NCI-H82 (cell line): ENCODE measurements at places on chromosomes 5 and 9.
A peak's percentile ranks its signal among the peaks of the same experiment; 100 is the strongest.

DNA sequence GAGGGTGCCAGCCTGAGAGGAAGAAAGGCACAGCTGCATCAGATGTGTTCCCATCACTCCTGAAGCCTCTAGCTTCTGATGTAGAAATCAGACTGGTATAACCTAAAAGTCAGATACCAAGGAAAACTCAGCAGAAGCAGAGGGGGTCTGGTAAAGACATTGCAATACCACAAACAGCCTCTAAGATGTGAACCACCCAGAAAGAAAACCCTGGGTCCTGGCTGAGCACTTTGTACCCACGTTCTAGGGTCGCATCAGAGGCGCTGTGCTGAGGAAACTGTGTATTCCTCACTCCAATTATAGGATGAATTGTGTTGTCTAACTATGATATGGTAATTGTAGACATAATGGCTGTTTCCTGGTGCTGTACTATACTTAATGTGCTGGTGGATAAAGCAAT, 275.6 kb downstream of the IRX2 start:
- DNase-seq: no peak

DNA sequence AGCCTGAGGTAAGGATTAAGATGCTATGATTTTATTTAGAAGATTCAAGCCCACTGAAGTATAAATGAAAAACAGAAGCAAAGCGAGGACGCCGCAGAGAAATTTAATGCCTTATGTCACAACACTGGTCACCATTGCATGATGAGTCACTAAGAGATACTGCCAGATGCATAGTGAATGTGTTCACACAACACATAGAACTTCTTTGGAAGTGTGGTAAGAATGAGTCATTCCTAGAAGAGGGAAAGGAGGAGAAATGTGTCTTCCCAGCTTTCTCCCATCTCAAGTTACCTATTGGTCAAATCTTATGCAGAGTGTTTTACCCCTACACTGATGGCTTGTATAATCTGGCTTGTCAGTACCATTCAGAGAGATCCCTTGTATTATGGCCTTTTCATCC, 465.3 kb upstream of the ARRDC3 start:
- DNase-seq: no peak

DNA sequence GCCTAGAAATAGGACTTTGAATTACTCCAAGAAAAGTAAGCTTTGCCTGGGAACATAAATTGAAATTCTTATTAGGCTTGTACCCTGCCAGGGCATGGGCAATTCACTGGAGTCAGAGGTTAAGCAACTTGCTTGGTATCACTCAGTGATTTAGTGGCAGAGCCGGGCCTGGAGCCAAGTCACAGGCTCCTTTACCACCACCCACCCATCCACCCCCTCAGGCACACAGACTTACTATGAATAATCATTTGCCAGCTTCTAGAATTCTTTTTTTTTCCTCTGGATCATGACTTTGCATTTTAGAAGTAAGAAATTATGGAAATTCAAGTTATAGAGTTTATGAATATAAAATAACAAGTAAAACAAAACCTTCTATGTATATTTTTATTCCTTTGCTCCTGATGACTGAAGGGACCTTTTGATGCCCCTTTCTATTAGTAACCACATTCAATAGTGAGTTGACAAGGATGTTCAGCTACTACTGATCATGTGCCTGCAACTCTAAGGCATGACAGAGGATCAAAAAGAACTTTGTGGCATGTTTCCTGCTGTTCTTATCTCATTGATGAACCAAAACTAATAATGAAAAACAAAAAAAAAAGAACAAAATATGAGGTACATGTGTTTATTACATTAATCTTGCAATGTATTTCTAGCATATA, 614.7 kb downstream of the TLR4 start:
- no peak for DNase-seq

DNA sequence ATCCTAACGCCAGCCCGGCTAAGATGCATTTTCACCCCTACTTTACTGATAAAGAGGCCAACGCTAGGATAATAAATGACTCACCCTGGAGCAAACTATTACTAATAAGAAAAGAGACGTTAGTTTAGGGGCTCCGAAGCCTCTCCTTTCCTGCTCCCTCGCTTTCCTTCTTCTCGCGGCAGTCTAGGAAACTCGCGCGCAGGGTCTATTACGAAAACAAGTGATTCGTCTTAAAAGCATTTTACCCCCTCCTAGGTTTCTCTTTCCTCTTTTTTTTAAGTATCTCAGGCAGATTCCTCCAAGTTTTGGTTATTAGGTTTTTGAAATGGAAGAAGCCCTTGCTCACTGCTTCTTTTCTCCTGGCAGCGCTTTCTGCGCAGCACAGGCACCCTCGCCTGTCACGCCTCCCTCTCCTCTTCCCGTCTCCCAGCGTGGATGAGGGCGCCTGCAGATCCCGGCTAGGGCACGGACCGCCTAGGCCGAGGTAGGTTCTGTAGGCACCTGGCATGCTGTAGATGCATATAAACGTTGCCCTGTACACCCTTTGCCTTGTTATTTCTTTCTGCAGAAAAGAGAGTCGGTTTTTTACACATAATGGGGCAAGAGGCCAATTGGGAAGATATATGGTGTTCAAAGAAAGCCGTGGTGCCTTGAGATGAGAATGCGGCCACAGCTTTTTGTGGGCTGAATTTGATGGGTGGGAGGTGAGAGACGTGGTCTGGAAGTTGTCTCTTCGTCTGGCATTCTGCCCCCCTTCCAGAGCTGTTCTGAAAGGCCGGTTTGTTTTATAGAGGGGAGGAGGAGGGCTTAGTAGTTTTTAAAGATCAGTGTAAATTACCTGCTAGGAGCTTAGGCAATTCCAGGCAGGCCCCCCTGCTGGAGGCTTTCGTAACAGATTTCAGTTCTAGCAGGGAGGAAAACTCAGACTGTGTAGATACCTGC, 983 bp downstream of the GCNT1 start:
- DNase-seq: peak; percentile 54

- peak; percentile 4 for DNase-seq
Observed at GRCh38 chr9:111744363-111744762, 50.4 kb downstream of the SHOC1 start.

GRCh38 chr9:21317956-21318923, 13.1 kb upstream of the IFNA5 start:
- DNase-seq: peak; percentile 65

DNA sequence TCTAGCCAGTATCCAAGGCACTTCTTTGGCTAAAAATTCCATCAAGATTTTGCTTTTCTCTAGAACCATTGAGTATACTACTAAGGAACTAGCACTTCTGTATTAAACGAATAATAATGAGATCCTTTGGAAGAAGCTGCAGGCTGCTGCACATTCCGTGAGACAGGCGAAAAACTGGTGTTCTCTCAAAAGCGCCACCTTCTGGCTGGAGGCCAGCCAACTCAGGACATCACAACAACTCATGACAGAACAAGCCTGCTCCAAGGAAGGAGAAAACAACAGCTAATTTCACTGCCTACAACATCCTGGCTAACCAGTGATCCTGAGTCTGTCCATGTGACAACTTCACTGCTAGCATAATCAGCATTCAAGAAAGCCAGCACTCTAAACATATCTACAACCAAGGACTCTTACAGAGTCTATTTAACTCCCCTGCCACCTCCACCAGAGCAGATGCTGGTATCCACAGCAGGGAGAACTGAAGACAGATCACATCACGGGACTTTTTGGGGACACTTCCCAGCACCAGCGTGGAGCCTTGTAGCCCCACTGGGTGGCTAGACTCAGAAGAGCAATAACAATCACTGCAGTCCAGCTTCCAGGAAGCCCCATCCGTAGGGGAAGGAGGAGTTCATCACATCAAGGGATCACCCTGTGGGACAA, 150.5 kb downstream of the YTHDC2 start:
- peak; percentile 60 for DNase-seq

GRCh38 chr5:116315531-116315930, 230.7 kb downstream of the COMMD10 start:
- DNase-seq: no peak

GRCh38 chr5:61734966-61735365, 402.9 kb downstream of the ZSWIM6 start:
- DNase-seq: no peak

DNA sequence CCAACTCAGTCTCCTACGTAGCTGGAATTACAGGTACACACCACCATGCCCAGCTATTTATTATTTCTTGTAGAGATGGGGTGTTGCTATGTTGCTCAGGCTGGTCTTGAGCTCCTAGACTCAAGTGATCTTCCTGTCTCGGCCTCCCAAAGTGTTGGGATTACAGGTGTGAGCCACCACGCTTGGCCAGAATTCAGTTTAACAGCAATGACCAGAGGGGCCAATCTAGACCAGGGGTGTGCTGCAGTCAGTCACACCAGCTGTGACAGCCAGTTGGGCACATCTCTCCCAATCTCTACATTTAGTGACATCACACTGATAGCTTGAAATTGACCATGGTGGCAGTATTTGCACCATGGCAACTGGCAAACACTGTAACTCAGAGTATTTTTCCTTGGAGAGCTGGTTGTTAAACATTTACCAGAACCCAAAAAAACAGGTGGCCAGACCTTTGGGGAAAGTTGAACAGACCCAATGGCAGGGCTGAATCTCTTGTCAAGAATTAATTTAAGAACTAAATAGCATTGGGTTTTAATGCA, 67.7 kb upstream of the UBTD2 start:
- DNase-seq: no peak

DNA sequence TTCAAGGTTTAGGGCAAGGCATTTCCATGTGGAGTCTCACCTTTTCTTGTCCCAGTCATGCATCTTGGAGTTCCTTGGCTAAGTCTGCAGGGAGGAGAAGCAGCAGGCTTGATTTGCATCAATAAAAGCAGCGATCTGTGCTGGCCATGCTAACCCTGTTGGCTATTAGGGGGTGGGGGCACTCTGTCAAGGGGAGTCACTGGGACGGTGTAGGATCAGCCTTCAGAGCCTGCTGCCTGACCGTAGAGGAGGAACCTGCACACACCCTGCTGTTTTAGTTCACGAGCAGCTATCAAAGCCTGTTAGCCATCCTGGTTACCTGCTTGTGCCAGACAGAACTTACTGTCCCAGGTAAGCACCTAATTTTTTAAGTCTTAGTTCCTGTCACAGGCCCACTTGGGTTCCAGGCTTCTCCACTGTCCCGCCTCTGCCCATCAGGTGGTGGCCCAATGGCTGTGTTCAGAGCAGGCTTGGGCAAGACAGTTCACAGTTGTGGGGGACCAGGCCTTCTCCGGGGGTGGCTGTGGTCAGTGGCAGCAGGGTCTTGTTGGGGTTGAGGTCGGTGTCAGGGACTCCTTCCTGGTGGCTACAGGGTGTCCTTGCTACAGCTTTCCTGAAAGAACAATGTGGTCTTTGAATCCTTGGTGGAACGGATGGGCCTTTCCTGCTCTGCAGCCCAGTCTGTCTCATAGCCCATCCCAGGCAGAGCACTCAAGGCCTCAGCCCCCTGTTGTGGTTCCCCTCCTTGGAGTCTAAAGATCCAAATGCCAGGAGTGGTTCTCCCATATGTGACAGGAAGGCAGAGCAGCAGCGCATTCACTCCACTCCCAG, 43.7 kb downstream of the SECISBP2 start:
- no peak for DNase-seq

- DNase-seq: no peak
Observed at GRCh38 chr9:91840469-91840868, 109.6 kb downstream of the ROR2 start.

GRCh38 chr5:73121119-73121463, 716 bp downstream of the TMEM171 start:
- DNase-seq: no peak

DNA sequence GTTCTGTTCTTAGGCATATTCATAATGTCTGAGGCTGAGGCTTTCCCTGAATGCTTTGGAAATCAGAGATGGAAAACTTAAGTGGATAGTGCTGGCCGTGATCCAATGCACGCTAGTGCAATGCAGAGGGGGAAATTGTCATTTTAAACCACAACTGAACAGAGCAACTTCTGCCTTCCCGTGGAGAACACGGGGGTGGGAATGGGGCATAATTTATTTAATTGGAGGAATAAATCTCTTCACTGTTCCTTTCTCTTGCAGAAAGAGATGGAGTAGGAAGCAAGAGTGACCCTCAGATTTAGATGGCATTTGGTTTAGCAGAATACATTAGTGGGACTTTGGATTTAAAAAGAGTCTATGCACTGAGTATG, 22.9 kb upstream of the NREP start:
- peak; percentile 6 for DNase-seq

GRCh38 chr5:95075111-95075510, 209.8 kb downstream of the MCTP1 start:
- no peak for DNase-seq

- peak; percentile 63 for DNase-seq
Observed at GRCh38 chr9:87324613-87325194, 173.0 kb upstream of the DAPK1 start.

- no peak for DNase-seq
Observed at GRCh38 chr9:127566351-127567001, 45.6 kb upstream of the STXBP1 start.

DNA sequence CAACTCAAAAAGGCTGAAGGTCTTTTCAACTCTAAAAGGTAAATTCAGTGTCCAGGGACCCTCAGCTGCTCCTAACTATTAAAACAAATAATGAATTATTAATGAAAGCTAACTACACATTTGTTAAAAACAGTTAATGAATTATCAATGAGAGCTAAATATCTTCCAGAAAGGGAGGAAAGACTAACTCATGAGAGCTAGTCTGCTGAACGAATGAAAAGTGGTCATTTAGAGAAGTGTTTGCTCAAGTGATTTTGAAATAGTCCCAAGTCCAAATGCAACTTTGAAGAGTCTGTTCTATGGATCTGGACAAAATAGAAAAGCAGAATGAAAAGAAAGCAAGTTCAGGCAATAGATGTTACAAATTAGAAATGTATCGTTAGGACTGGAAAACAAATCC, 133.9 kb upstream of the SPEF2 start:
- DNase-seq: no peak

DNA sequence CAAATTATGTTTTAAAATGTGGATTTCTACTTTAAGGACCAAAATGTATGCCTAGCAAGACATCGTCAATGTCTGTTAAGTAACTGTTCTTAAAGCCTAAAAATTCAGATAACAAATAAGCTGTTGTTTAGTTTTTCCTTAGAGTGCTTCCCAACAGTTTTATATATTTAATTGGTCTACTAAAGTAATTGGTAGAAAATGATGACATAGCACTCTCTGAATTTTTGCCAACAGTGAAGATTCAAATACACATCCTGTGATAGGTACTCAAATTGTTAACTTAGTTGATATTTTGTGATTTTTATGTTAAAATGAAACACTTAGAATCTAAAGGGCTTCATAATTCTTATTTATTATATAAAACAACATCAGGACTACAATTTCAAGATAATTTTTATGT, 107.5 kb downstream of the TMEM232 start:
- no peak for DNase-seq

GRCh38 chr9:89247431-89248353, 63.3 kb upstream of the CKS2 start:
- DNase-seq: no peak

- peak; percentile 13 for DNase-seq
Observed at GRCh38 chr9:12723409-12724028, 30.3 kb downstream of the TYRP1 start.

GRCh38 chr9:27990524-27990923, 417.2 kb upstream of the C9orf72 start:
- DNase-seq: no peak

GRCh38 chr9:131337131-131337848, 47.8 kb downstream of the PLPP7 start:
- peak; percentile 24 for DNase-seq

DNA sequence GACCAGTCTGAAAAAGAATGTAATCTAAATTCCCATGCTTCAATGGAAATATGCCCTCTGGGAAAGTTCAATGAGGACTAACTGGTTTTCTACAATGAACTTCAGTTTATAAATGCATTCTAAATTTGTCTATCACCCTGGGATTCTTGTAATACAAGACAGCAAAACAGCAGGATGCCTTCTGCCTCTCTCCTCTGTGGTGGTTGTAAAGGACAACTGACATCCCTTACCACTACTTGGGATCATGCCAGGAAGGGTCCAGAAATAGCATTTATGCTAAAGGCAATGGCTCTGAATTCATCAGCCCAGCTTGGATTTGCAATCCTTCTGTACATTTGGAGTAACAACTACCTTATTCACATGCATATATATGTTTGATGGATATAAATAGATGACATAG, 97.3 kb upstream of the ADAMTS16 start:
- DNase-seq: no peak
